ENCODE measurements at places on chromosomes 5 and 9. TPM values are rescaled to one million over a fixed set of nuclear protein-coding genes. Genes with fewer than 3 reads are reported as not detected.

DNA sequence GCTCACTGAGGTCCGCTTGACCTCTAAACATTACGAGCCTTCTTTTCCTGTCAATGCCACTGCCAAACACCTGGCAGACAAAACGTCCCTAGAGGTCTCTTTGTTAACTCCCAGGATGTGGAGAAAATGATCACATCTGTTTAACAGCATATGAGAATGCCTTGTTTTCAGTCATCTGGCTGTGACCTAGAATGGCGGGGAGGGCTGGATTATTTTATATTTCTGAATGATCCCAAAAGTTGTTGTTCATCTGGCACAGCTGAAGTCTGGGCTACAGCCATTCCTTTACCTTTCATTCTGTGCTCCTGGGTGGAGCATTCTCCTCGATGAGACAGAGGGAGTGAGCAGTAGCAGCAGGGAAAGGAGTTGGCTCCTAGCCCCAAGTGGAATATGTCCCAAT lies 138.2 kb downstream of the PRDM6 start:
- no peak for DNase-seq

DNA sequence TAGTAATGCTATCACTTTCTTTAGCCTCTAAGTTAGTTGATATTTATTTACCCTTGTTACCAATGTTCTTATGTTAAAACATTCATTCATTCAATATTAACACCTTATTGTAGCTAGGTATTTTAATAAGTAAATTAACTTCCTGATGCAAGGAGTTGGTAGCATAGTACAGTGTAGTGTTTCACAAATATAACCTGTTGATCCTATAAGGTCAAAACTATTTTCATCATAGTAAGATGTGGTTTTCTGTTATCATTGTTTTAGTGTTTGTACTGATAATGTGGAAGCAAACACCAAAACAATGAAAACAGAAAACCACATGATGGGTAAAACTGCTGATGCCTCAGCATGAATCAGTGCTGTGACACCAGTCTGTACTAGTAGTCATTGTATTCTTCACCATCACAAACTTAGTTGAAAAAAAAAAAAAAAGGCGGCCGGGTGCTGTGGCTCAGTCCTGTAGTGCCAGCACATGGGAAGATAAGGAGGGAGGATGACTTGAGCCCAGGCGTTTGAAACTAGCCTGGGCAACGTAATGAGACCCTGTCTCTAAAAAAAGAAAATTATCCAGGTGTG lies 36.5 kb downstream of the ZCCHC7 start:
- DNase-seq: no peak

GRCh38 chr5:122844910-122845228 lies 544 bp upstream of the SNX24 start:
- no peak for DNase-seq

The IL9 gene
- not detected for polyA plus RNA-seq

- DNase-seq: no peak
Measured at GRCh38 chr9:112618385-112619009, 99.4 kb downstream of the INIP start.

The FSTL4 gene
- not detected for polyA plus RNA-seq

DNA sequence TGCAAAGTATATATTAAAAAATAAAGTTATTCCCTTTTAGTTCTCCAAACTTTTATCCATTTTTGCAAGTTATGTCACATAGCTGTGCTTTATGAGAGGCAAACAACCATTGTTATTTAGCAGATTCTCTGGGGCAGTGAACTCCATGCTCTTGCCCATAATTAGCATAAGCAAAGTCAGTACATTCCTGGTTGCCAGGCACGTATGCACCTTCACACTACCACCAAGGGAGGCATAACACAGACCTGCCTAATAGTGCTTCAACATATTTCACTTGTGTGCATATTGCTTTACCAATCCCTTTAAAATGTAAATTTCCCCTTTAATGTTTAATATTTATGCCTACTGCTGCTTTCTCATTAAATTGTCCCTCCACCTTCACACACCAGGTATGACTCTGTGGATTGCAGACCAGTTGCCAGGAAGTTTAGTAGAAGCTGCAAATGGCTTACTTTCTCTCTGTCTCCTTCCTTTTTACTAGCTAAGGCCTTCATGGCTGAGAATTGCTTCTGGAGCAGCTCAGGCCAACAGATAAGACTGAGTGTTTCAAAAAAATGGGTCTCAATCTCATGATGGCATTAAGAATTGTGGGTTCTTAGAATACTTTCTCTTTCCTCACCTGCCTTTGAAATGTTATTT lies 388.2 kb downstream of the PRR16 start:
- DNase-seq: no peak

DNA sequence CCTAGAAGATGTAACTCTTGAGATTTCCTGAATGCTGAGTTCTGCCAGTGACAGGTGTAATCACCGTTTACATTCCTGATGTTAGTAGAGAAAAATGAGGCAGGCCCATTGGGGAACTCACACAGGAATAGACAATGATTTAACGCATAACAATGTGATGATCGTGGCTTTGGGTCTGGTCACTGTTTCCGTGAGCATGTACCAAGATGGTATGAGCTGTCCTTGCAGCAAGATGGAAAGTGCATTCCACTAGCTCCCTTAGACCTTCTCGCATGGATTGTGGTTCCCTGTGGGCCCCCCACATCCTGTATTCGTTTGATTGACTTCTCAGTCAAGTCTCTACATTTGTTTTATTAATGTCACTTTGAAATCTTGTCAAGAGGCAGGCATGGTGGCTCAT lies 124.0 kb upstream of the DAP start:
- no peak for DNase-seq

The MSX2 gene
- not detected for polyA plus RNA-seq

The PAPPA gene
- polyA plus RNA-seq: not detected

The KIF24 gene
- not detected for polyA plus RNA-seq

The PDE8B gene
- polyA plus RNA-seq: not detected

- no peak for DNase-seq
Measured at GRCh38 chr9:96491079-96491879, 41.3 kb downstream of the HABP4 start.

DNA sequence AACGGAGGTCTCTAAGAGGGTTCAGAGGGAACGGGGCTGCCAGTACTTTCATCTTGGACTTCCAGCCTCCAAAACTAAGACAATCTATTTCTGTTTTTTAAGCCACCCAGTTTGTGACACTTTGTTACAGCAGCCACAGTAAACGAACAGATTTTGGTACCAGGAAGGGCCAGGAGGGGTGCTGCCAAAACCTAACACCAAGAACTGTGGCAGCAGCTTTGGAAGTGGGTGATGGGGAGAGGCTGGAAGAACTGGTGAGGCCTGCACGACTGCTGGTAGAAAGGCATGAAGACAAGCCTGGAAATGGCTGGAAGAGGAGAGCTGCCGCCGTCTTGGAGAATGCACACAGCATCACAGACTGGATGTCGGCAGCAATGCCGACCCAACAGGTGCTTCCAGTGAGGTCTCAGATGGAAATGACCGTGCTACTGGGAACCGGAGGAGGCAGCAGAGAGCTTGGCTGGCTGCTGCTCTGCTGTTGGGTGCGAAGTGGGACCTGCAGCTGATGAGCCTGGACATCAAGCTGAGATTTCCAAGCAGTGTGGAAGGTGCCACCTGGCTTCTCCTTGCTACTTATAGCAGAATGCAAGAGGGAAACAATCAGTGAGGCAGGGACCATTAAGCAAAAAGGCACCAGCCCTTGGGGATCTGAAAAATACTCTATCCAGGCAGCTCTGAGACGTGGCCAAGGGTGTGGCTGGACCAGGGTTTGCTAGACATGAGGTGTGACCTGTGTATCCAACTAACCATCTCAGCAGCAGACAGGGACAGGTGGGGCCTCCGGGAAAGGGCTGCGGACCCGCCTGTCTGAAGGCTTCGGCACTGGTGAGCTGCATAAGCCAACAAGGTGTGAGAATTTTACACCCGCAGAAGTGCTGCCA lies 4.7 kb upstream of the TMEM210 start:
- peak; percentile 23 for DNase-seq

- DNase-seq: peak; percentile 0
Measured at GRCh38 chr5:43729846-43730478, 127.0 kb downstream of the NNT start.

The ANKRD20A1 gene
- not detected for polyA plus RNA-seq

The PRRC2B gene
- 46.9 TPM for polyA plus RNA-seq

The PCDHA12 gene
- not detected for polyA plus RNA-seq

- DNase-seq: no peak
Measured at GRCh38 chr9:22363421-22363887, 83.2 kb upstream of the DMRTA1 start.

GRCh38 chr9:134550584-134550983 lies 91.0 kb upstream of the COL5A1 start:
- DNase-seq: no peak

The INSL4 gene
- not detected for polyA plus RNA-seq

GRCh38 chr5:143251190-143251589 lies 152.3 kb downstream of the NR3C1 start:
- no peak for DNase-seq

GRCh38 chr9:36987409-36987808 lies 46.7 kb downstream of the PAX5 start:
- DNase-seq: no peak

DNA sequence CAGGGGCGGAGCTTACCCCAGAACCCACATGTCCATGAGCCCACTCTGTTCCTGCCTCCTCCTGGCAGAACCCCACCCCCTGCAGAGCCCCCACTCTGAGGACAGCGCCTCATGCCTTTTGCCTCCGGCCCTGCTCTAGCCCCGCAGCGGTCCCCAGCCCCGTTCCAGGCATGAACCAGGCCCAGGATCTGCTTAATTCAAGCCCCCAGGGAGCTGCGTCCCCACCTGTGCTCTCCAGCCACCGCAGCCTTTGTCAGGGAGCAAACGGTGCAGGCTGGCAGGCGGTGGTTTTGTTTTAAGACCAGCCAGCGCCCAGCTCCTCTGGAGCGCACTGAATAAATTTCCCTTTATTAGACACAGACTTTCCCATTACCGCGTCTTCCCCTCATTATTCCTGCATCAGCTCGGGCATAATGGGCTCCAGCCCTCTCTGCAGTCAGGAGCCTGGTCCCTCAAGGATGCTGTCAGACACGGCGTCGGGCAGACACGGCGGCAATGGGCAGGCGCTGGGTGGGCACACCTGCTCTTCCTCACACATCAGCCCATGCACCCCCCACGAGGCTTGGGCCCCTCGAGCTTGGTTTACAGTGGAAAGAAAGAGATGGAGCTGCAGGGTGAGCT lies 137.6 kb downstream of the OLFM1 start:
- DNase-seq: no peak

- no peak for DNase-seq
Measured at GRCh38 chr9:6997330-6997729, 239.6 kb downstream of the KDM4C start.
